Adipocyte (in vitro differentiated cells): ENCODE measurements at places on chromosomes 4 and X.
A peak's percentile ranks its signal among the peaks of the same experiment; 100 is the strongest.

- peak; percentile 58 for DNase-seq
These were observed 94.4 kb downstream of the SCD5 start for GRCh38 chr4:82704156-82704555.

DNA sequence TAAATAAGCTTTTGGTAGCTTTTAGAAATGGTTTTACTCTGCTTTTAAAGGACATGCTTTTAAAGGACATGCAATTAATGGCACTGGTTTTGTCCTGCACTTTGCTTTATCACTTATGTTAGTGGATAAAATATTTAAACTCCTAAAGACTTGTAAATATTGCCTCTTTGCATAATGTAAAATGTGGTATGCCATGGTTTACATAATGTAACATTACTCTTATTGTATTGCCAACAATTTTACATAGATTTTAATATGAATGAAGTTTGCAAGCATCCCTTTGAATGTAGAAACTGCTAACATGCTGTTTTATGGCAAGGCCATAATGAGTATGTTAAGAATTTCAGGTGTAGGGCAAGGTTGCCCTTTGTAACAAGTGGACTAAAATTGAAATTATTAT is 118.4 kb downstream of the CHIC1 start:
- DNase-seq: no peak

DNA sequence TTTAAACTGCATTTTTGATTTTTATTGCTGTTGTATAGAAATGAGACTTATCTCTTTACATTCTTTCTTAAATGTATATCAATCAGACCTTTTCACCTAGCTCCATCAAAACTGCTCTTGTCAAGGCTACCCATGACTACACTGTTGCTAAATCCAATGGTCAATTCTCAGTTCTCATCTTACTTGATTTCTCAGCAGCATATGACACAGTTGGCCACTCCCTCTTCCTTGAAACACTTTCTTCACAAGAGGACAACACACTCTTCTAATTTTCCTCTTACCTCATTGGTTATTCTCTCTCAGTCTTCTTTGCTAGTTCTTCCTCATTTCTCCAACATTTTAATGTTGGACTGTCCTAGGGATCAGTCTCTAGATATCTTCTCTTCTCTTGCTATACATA is 94.1 kb upstream of the CITED1 start:
- DNase-seq: no peak

DNA sequence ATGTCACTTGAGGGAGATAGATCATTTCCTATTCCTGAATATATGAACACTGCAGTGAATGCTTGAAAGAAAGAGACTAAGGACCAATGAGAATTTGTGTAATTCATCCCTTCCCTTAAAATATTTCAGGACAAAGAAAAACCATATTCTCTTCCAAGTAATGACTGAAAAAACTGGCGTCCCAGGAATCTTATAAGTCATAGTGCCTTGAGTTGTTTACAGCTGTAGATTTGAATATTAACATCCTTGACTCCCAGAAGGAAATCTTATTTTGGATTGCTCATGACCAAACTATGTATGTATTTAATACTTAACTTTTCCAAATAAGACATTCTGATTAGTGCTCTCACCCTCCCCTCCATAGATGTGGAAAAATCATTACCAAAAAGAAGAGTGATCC is 55.5 kb downstream of the CLDN22 start:
- DNase-seq: peak; percentile 47

GRCh38 chr4:17577665-17578481 is 875 bp downstream of the LAP3 start:
- peak; percentile 70 for DNase-seq

- DNase-seq: no peak
These were observed 38.2 kb upstream of the VEGFC start for GRCh38 chr4:176830971-176831370.

DNA sequence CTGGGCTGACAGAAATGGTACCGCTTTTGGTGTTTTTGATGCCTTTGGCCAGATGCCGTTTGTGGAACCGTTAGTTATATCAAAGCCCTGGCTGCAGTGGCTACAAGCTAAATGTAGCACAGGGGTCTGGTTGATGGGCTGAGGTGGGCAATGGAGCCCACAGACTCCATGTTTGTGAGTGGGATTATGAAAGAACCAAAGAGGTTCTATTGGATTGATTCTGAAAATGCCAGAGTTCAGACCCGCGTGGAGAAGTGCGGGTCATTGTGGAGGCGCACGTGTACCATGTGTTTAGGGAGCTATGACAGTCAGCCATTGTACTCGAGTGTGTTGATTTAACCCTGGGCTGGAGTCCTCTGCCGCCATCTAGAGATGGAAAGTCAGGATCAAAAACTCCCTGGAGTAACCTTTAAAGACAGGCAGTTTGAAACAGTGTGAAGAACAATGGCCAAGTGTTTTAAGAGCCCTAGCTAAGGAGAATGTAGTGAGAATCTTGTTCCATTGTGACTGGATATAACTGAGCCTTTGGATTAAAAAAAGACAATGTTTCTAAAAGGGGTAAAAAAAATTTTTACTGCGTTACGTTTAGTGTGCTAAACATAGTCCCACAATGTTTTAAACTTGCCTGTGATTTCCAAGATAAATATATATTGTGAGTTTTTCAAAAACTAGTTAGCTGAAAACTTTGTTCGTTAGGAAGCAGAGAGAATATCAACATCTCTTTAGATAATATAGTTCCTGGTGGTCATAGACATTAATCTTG is 12.7 kb downstream of the ART3 start:
- peak; percentile 69 for DNase-seq

DNA sequence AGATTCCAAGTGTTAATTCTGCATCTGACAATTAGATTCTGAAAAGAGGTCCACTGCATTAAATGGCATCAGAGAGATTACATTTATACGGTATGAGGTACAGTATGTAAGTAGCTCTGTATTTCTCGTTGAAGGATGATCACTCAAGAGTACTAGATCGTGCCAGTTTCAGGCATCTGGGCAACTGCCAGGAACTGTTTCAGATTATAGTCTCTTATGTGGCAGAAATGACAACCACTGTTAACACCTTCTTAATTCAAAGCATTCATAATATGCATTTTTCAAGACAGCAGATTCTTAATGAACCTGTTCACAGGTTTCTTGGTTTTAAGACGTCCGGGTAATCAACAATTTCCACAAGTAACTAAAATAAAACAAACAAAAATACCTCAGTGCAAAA is 1.6 kb downstream of the ANKRD50 start:
- peak; percentile 62 for DNase-seq

DNA sequence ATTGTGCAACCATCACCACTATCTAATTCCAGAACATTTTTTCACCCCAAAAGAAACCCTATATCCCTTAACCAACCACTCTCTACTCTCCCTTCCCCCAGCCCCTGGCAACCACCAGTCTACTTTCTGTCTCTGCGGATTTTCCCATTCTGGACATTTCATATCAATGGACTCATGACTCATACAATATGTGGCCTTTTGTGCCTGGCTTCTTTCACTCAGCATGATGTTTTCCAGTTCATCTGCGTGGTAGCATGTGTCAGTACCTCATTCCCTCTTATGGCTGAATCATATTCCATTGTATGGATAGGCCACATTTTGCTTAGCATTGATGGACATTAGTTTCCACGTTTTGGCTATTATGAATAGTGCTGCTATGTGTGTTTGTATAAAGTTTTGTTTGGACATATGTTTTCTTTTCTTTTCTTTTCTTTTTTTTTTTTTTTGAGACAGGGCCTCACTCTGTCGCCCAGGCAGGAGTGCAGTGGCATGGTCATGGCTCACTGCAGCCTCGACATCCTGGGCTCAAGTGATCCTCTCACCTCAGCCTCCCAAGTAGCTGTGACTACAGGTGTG is 335.4 kb downstream of the BCOR start:
- peak; percentile 26 for DNase-seq

GRCh38 chr4:167939863-167940616 is 152.3 kb upstream of the ANXA10 start:
- no peak for DNase-seq

GRCh38 chr4:112557676-112558411 is 41.9 kb upstream of the NEUROG2 start:
- peak; percentile 64 for DNase-seq

DNA sequence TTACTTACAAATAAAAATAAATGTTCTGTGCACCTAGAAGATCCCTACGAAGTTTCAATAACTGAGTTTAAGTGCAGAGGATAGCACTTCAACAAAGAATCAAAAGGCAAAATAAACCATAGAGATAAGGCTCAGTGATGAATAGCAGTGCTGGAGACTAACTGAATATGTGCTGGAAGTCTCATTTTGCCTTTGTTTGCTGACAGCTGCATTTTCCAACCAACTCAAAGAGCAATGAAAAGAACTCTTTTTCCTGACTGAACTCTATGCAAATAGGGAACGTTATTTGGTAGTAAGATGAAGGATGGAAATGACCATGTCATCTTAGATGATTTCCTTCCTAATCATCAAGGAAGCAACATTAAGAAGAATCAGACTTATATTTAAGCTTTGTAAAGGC is 32.7 kb upstream of the ADH7 start:
- DNase-seq: no peak

DNA sequence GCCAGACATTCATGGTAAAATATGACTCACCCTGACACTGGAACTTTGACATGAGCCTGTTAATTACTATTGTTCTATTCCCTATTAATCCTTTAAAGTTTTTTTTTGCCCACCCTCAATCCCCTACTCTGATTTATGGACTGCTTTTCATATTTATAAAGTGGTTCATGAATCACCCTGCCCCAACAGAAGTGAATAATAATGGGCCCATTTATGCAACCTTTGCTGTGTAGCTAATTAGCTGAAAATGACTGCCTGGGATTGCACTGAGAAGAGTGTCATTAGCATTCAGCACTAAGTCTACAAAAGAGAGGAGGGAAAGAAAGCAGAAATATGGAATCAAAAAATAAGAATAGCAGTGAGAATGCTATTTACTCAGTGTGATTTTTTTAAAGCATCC is 154.3 kb downstream of the COMMD8 start:
- no peak for DNase-seq

GRCh38 chrX:120561634-120562568 is 1.1 kb upstream of the CUL4B start:
- DNase-seq: no peak

DNA sequence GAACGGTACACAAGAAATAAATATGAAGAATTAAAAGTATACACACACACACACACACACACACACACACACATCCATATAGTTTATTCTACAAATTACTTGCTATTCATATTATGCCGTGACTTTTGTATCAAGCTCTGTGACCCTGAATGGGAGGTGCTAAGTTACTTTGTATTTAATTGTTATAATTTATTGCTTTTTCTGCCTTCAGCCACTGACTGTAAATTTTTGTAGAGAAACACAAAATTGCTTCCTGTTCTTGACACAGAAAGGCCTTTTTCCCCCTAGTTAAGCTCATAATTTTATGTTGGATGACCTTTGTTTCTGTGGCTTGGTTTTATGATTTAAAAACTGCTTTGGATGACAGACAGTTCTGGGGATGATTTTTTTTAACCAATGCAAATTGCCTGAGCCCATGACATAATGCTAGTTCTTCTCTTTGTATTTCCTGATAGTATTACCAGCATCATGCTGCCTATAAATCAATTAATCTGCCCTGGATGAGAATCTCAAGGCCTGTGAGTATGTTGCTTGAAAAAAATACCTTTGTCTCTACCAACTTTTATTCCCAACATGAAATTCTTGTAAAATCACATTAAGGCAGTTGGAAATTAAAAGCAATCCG is 140.0 kb downstream of the FMR1NB start:
- no peak for DNase-seq

DNA sequence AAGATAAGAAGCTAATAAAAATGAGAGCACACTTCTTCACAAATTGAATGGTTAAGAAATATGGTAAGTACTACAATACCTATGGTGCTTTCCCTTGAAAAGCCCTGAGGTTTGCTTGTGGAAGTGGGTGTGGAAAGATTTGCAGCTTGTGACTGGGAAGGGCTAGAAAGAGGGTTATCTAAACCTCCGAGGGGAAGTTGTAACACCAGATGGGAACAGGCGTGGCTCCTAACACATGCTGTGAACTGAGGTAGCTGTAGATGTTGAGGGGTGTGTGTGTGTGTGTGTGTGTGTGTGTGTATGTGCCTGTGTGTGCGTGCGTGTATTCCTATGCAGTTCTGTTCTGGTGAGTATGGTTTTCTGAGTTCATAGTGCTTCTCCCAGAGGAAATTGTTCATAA is 21.5 kb downstream of the FRMPD4 start:
- no peak for DNase-seq

GRCh38 chrX:105865709-105866108 is 43.4 kb downstream of the NRK start:
- no peak for DNase-seq

- no peak for DNase-seq
These were observed 5.3 kb downstream of the FHDC1 start for GRCh38 chr4:152941411-152941810.

DNA sequence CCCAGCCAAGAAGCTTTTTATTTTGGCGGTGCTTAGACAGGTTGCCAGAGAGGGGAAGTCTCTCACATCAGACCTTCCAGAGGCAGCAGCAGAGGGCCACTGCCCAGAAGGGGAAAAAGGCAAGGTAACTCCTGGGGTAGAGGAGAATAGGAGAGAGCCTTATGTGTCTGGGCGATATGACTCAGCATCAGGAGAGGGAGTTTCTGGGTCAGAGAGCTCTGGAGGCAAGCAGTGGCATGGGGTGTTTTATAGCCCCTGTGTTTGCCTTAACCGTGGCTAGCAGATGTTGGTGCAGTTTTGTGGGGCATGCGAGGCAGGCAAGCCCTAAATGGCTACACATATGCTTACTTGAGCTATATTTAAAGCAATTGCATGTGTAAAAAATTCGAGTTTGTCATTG is 8.3 kb upstream of the ZXDB start:
- DNase-seq: no peak

DNA sequence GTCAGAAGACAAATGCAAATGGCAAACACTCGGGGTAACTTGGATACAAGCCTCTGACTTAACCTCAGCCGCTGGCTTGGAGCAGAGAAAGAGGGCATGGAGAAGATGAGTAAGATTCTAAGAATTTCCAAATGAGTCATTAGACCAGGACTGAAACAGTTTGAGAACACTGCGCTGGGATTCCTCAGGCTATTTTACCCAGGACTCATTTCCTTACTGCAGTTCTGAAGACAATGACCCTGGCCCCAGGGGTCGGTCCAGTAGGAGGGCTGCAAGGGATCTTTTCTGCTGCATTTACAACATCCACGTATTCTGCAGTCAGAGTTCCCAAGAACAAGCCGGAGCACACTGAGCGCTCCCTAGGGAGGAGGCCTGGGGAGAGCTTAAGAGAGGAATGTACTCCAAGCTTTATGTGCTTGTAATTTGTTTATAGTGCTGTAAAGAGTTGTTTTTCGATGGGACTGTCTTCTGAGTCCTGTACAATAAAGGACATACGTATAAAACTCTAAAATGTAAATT is 27.3 kb upstream of the SORBS2 start:
- peak; percentile 95 for DNase-seq

DNA sequence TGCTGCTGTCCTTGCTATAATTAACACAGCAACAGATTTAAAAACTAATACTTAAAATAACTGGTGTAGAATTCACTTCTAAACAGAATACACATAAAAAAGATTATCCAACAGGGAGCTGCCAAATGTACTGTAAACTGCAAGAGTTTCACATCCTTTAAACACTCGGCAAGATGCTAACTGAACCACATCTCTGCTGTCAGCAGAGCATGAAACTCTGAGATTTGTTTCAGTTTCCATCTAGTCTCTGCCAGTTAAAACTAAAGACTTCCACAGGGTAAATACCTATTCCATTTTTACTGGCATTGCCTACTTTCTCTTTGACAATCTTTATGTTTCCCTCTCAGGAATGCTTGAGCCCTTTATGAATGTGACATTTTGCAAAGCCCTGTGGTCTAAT is 127.7 kb downstream of the SLC7A11 start:
- DNase-seq: peak; percentile 66

- no peak for DNase-seq
These were observed 101.9 kb downstream of the MAB21L2 start for GRCh38 chr4:150683775-150684350.

- peak; percentile 52 for DNase-seq
These were observed 105.8 kb upstream of the RPS6KA3 start for GRCh38 chrX:20372533-20372932.
